Activated CD4-positive, alpha-beta T cell treated with anti-CD3 and anti-CD28 coated beads for 4 hours (primary cell): ENCODE measurements at places on chromosomes 12 and 14.
A peak's percentile ranks its signal among the peaks of the same experiment; 100 is the strongest.

DNA sequence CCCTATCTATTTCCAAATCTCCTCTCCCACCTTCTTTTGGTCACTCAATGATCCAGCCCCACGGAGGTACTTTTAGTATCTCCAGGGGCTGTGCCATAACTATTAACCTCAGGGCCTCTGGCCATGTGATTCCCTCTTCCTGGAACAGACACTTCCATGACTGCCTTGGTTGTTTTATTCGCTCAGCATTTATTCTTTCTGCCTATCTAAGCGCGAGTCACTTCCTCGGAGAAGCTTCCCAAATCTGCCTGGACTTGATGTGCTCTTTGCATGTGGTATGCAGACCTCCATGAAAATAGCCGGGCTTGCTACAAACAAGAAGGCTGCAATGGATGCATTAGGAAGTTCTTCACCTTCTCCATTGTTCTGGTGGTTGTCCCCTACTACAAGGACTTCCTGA, 939.0 kb upstream of the TMEM132C start:
- no peak for DNase-seq

- no peak for DNase-seq
Observed at GRCh38 chr12:18700271-18700670, 37.5 kb downstream of the PLCZ1 start.

- DNase-seq = no peak
Observed at GRCh38 chr12:22038734-22039133, 7.3 kb upstream of the CMAS start.

GRCh38 chr14:31947076-31947475, 130.0 kb upstream of the ARHGAP5 start:
- DNase-seq = no peak

GRCh38 chr14:94775091-94775870, 5.4 kb upstream of the GSC start:
- no peak for DNase-seq

GRCh38 chr12:44098786-44099185, 262.9 kb downstream of the TMEM117 start:
- DNase-seq = no peak

DNA sequence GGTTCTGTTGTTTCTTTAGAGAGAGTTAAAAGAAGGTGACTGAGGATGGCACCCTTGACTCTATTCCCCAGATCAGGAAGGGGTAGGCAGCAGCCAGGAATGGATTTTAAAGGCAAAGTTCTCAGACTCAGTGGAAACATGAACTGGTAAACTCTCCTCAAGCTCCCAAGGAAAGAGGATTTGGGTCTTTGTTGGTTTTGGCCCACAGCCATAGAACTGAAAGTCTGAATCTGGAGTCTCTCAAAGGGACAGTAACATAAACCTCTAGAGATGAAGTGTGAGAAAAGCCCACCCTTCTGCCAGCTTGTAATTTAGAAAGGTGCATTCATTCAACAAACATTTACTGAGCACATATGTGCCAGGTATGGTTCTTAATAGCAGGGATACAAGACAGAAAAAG, 28.6 kb upstream of the BLTP3B start:
- no peak for DNase-seq

GRCh38 chr14:93023802-93024434, 91.8 kb downstream of the ITPK1 start:
- DNase-seq = no peak

GRCh38 chr12:116616536-116617248, 57.5 kb downstream of the MAP1LC3B2 start:
- DNase-seq = no peak

DNA sequence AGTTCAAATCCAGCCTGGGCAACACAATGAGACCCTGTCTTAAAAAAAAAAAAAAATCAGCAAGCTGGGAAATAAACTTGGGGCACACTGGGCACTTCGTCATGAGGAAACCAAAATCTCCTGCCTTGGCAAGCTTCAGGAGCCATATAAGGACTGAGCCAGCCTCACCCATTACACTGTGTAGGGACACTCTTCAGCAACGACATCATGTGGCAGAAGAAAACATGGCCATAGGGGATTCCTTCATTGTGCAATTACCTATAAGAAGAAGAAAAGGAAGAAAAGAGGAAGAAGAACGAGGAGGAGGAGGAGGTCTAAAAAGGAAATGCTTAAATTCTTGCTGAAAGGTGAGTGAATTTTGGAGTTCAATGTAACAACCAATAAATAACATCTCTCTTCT, 26.1 kb upstream of the IFNG start:
- no peak for DNase-seq

GRCh38 chr12:50661300-50662115, 102.4 kb upstream of the ATF1 start:
- no peak for DNase-seq

DNA sequence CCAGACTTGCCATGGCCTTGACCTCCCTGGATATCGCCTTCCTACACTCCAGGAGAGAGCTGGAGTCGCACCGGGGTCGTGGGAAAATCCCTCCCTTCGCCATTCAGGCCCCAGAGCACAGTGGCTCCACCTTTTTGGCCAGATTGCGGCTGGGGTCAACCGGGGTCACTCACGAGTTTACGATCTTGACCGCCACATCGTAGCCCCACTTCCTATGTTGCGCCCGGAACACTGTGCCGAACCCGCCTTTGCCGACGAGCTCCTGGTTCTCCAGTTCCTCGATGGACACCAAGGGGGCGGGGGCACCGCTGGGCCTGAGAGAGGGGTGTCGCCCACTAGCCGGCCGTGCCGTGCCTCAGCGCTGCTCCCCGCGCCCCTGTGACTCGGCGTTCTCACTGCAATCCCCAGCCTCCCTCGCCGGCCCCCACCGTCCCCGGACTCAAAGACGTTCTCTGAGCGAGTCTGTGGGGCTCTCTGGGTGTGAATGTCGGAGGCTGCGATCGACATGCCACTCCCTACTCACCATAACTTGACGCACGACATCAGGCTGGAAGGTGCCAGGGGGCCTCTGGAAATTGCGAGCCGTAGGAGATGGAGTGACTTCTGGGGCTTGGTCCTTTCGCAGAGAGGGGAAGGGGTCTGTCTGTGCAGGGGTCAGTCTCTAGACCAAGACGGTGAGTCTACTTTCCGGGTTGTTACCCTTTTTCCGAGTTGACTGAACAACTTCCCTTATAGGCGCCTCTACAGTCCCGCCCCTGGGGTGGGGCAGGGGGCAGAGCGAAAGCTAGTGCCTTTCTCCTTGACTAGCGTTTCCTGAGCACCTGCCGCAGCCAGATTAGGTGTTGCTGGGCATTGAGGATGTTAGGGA, at the start of gene RIPK3:
TSS of gene RIPK3 (minus strand) at position 708 of the 868 bp plus-strand sequence. CDS start at position 543, 165 bp downstream.
- DNase-seq = peak; percentile 70

DNA sequence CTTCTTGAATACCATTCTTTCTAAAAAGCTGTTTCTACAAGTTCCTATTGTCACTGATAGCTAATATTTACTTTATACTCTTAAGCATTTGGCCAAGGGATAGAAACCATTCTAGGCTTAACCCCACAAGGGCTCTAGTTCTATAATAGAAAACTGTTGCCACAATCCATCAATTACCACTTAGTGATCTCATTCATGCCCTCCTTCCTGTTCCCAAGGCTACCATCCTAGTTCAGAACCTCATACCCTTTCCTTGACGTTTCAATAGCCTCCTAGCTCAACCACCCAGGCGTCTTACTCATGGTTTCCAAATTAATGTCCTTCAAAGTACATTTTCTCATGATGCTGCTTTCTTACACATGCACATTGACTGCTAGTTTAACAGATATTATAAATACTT, 493.5 kb downstream of the NAV3 start:
- DNase-seq = no peak

DNA sequence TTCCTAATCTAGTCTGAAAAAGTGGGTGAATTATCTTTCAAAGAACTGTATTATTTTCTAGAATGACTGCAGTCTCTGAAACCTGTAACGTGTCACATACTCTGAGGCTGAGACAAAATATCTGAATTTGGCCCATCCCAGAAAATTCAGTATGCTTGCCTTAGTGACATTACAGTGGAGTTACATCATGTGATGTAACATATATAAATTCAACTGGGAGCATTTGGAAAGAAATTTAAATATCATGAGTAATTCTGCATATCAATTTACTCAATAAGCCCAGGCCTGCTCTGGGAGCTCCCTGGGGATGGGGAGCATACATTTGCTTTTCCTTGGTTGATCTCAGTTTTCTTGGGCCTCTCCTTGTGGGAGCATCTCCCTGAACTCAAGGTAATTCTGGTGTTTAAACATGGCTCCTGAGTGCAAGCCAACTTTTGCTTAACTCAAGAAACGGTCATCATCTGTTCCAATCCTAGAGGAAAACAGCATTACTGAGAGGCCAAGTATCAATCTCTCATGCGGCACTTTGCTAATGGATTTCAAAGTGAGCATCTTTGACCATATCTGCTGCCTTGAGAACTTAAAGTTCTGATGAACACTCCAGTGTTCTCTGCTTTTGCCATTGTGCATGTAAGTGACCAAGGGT, 54.4 kb downstream of the AKAP6 start:
- no peak for DNase-seq

- DNase-seq = no peak
Observed at GRCh38 chr12:54232790-54233189, 44.0 kb upstream of the SMUG1 start.

DNA sequence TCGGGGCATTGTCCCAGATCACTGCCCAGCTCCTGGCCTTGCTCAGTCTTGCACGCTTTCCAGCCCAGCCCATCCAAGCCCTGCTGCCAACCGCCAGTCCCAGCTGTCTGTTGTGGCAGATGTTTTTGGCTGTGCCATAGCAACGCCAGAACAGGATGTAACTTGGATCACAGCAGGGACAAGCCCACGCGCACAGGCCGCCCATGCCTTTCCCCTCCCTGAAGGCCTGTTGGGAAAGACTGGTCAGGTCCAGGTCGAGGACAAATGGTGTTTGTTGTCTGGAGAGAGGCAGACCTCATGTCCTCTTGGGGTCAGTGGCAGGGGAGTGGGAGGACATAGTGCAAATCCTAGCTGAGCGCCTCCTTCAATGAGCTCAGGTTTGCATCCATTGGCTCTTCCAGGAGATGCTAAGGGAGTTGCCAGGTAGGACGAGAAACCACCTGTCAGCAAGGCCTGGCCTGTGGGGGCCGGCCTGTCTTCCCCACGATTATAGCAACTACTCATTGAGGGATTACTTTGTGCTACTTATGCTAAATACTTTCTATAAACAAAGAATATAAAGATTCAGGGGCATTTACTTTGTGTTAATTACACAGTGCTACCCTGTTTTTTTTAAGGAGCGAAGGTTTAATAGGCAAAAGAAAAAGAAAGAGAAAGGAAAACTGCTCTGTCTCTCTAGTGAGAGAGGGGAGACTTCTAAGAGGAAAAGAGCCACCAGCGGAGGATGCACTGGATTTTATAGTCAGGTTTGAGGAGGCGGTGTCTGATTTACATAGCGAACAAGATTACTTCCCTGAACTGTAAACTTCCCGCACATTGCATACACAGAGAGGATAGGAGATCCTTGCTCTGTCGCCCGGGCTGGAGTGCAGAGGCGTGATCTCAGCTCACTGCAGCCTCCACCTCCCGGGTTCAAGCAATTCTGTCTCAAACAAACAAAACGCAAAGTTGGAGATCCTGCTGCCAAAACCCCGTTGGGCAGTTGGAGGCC, 42.8 kb upstream of the CORO1C start:
- DNase-seq = no peak

DNA sequence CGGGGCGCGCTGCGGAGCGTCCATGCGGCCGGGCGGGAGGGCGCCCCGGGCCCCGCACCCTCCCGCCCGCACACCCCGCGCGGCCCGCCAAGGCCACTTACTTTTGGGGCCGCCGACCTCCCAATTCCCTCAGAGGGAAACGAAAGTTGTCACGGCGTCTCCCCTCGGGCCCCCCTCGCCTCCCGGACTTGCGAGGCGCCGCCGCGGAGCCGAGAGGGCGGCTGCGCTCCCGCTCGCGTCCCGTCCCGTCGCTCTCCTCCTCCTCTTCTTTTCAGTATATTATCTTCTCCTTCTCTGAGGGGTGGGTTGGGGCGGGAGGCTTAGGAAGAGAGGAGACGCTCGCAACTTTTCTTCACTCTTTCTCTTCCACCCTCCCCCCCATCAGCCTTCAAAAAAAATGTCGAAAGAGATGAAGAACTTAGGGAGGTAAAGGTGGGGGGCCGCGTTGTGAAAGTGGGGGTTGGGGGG, 613 bp downstream of the DUSP16 start:
- peak; percentile 25 for DNase-seq

GRCh38 chr12:447141-447540, 12.6 kb upstream of the B4GALNT3 start:
- DNase-seq = no peak

GRCh38 chr14:46464341-46464740, 187.2 kb downstream of the RPL10L start:
- no peak for DNase-seq

DNA sequence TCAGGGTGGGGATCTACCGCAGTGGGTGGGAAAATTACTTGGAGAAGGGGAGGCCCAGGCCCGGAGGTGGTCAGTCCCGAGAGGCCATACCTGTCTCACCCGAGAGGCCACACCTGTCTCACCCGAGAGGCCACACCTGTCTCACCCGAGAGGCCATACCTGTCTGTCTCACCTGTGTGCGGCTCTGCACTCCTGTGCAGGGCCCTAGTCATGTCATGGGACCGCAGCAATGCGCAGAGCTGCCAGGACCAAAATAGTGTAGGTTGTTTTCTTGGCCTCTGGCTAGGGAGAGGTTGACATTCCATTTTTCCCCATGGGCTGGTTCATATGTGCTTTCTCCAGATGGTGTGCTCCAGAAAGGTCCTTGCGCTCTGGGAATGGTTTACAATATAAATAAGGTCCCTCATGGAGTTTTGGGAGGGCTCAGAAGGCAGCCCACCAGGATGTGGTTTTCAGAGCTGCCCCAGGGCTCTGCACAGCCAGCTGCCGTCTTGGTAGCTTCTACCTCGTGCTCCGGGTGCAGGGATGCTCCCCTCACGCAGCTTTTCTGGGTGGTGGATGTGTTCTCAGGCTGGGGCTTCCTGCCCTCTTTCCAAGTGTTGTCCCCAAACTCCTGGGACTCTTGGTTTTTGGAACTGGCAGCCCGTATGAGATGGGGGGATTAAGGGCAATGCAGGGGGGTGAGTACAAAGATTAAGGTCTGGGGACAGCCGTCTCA, 58.2 kb downstream of the CACNA1C start:
- no peak for DNase-seq

- DNase-seq = no peak
Observed at GRCh38 chr12:75651342-75651695, 139.9 kb upstream of the KRR1 start.
